Left ventricle myocardium superior (tissue), 1 donor: ENCODE measurements at places on chromosomes 3 and 15. TPM values are rescaled to one million over a fixed set of nuclear protein-coding genes. Genes with fewer than 3 reads are reported as not detected.

The PLSCR2 gene
- total RNA-seq = not detected

The MLF1 gene
- total RNA-seq = 234 TPM

The CCDC39 gene
- total RNA-seq = not detected

The GPR62 gene
- 0.15 TPM for total RNA-seq

The STX19 gene
- not detected for total RNA-seq

The MCTP2 gene
- 2.1 TPM for total RNA-seq

The RARRES1 gene
- 14.6 TPM for total RNA-seq

The SNX33 gene
- 12.0 TPM for total RNA-seq

The CTXN2 gene
- not detected for total RNA-seq

The CD200 gene
- total RNA-seq = 1.3 TPM

The DOCK3 gene
- 3.8 TPM for total RNA-seq

The GMNC gene
- 4.3 TPM for total RNA-seq

The ZKSCAN7 gene
- 1.8 TPM for total RNA-seq

The CFAP91 gene
- total RNA-seq = 0.45 TPM

GRCh38 chr3:83683937-83684598, 1274.7 kb upstream of the CADM2 start:
- DNase-seq = no peak

DNA sequence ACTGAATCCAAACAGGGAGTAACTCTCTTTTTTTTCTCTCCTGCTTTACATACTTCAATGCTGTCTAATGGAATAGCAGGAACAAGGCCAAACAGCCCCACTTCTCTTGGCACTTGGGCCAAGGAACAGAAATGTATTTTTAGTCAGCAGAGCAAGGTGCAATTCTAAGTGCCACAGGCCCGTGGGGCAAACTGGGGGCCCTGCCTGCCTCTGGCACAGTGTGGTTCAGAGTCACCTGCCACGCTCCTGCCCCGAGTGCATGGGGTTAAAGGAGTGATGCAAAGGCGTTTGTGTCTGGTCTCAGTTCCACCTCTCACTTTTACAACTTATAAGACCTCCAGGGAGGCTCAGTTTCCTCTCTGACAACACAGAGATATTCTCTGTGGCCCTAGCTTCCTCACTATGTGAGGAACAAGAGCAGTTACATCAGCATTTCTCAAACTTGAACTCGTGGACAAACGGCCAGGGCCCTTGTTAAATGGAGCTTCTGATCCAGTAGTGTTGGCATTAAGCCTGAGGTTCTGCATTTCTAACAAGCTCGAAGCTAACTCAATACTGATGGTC, 51.3 kb downstream of the LRIG1 start:
- DNase-seq = peak; percentile 71

DNA sequence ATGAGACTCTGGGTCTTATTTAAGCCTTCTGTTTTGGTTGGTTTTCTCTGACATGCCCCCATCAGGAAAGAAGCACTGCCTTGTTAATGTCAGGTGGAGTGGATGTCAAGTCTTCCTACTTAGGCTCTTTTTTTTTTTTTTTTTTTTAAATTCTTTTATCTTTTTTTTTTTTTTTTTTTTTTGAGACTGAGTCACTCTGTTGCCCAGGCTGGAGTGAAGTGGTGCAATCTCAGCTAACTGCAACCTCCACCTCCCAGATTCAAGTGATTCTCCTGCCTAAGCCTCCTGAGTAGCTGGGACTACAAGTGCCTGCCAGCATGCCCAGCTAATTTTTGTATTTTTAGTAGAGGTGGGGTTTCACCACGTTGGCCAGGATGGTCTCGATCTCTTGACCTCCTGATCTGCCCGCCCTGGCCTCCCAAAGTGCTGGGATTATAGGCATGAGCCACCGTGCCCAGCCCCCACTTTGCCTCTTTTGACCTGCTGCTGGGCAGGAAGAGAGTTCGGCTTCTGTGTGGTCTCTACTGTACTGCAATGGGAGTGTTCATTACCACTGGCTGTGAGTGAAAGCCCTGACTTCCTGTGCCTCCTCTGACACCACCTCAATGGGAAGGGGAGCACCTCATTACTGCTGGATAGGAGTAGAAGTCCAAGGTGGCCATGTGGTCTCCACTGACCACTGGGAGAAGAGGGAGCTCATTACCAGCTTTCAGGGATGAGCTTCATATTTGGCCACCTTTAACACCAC, 10.9 kb downstream of the CTDSPL start:
- no peak for DNase-seq

DNA sequence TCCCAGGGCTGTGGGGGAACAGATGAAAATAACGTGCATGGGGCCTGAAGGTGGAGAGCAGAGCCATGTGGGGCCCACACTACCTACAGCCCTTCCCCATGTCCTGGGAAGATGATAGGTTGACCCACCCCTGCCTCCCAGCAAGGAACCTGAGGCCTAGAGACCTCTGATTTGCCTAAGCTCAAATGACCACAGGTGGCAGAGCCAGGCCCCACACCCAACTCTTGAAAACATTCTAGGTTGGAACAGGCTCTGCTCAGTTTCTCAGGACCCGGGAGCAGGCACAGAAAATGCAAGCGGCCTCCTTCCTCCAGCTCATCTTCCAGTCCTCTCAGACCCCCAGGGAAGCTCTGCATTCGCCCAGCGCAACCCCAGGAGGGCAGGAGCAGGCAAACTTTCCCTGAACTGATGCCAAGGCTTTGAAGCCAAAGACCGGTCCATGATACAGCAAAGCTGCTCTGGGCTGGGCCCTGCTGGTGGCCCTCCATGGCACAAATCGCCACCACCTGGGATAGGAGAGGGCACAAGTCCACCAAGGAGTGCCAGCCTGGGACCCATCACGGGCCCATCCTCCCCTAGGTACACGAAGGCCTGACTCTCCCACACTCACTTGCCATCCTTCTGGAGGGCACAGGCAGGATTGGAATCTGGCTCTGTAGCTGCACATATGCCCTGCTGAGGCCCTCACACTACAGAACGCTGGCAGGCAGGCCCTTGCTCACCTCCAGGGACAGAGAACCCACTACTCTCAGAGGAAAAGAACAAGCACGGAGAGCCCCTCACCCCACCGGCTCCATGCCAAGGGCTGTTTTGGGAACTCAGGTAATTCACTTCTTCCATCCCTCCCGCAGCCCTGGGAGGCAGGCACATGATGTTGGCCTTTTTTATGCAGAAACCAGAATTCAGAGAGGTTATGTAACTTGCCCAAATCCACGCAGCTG, 51.0 kb upstream of the FURIN start:
- DNase-seq = no peak

- peak; percentile 30 for DNase-seq
Measured at GRCh38 chr15:47184003-47184907, 533.0 kb upstream of the SEMA6D start.

GRCh38 chr15:71186267-71186666, 71.0 kb downstream of the THSD4 start:
- DNase-seq = peak; percentile 59

DNA sequence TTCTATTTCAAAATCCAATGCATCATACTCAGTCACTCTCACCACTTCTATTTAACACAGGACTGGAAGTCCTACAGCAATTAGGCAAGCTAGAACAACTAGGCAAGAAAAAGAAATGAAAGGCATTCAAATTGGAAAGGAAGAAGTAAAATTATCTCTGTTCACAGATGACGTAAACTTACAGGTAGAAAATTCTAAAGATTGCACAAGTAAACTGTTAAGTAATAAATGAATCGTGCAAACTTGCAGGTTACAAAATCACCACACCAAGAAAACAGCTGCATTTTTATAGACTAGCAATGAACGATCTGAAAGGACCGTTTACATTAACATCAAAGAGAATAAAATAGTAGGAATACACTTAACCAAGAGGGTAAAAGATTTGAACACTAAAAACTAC, 36.2 kb downstream of the CHST2 start:
- DNase-seq = no peak

DNA sequence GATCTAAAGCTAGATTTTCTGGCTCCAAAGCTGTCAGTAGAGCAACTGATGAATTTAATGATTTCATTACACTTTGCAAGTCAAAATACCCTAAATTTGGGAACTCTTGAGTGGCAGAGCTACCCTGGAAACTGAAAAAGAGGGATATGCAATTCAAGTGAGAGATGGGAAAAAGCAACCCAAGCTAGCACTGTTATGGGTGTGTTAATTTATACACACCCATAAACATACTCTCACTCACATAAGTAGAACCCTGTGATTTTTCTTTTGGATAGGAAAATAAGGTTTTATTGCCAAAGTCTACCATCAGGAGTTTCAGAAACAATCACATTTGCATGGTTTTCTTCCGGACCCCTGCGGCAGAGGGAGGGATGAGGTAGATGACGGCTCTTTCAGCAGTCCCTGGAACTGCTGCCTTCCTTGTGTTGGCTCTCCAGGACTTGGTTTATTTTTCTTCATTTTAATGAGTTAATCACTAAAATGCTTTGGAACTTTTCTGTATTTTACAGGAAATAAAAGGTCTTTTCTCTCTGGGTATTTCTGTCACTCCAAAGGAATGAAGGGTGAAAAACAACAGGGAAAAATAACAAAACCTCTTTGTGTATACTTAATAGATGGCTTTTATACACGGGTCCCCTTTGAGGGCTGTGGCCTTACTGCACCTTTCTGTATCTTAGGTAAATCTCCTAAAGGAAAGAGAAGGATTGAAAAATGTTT, 63.8 kb downstream of the TTC23 start:
- DNase-seq = no peak

GRCh38 chr3:39707314-39707909, 102.0 kb upstream of the MYRIP start:
- no peak for DNase-seq

DNA sequence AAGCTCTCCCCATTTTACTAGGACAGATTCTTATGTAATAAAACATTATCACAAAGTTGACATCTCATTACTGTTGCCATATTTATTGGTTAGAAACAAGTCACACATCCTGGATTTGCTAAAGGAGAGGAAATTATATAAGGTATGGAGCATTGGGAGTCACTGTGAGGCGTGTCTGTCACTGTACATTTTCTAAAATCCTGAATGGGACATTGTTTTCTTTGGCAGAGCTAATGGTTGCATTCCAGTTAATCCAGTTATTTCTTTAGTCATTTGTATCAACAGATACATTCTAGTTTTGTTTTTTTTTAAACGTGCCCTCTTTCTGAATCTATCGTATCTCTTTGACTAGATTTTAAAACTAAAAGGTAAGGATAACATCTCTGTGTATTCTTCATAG, 70.2 kb upstream of the MITF start:
- DNase-seq = no peak

DNA sequence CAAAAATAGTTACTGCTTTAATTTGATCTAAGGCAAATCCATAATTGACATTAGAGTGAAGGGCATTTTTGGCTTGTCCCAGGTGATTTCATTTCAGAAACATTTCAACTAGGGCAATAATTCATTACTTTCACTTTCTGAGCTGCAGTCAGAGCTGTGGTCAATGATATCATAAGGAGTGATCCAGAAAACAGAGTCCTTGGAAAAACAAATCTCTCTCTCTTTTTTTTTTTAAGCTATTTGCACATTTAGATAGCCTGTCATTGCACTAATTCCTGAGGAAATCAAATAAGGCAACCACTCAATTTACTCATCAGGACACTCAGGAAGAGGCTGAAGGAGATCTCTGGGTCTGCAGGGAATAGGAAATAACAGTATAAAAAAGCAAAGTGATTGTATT, 269.5 kb upstream of the LRRC3B start:
- no peak for DNase-seq

- no peak for DNase-seq
Measured at GRCh38 chr3:73716418-73716817, 91.7 kb upstream of the PDZRN3 start.

DNA sequence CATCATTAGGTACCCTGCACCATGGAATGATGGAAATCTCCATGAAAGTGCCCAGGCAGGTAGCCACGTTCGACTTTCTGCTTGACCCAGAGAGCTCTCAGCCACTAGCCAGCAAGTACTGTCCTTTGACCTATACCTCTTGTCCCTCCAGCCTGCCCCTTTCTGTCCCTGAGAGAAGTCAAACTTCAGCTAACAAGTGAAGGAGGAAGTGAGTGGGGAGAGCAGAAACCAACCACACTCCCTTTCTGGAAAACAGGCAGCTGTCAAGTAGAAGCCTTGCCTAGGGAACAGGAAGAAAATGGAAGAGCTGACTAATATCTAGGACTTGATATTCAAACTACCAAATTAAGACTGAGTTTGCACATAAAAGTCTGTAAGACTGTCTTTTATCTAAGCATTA, 30.3 kb upstream of the FSTL1 start:
- no peak for DNase-seq
